ENCODE measurements at places on chromosomes 1 and 21.

GRCh38 chr1:96987186-96987703 is 265.7 kb downstream of the PTBP2 start:
- DNase-seq: no peak

DNA sequence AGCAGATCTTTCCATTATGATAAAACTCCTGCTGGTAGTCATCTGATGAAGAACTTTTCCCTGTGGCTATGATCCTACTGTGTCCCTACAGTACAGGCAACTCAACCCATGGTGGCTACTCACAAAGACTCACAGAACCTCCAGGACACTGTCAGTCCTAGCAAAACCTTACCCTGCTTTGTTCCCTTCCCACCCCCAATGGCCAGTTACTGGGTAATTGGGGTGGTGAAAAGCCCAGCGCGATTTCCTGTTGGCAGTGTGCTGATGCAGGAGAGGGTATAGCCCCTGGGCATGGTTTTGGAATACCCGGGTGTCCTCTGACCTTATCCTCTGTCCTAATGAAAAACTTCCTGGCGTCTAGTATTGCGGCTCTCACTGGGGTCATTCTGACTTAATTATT is 533 bp upstream of the RGL1 start:
- no peak for DNase-seq

- DNase-seq: no peak
Measured at GRCh38 chr1:154485106-154485505, 16.9 kb upstream of the TDRD10 start.

DNA sequence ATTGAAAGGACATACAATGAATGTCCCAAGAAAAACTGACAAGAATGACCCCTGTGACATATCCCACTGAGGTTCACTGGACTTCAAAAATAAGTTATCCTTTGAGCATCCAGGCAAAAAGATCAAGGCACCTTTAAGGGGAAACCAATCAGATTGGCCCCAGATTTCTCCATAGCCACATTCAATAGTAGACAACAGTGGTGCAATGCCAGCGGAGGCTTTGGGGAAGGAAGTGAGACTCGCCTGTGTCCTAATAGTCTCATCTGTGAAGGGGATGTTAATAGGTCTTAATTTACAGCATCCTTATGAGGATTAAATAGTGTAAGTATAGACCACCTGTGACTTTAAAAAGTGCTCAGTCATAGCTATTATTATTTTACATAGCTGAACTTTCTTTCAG is 21.5 kb downstream of the RPL5 start:
- DNase-seq: no peak

DNA sequence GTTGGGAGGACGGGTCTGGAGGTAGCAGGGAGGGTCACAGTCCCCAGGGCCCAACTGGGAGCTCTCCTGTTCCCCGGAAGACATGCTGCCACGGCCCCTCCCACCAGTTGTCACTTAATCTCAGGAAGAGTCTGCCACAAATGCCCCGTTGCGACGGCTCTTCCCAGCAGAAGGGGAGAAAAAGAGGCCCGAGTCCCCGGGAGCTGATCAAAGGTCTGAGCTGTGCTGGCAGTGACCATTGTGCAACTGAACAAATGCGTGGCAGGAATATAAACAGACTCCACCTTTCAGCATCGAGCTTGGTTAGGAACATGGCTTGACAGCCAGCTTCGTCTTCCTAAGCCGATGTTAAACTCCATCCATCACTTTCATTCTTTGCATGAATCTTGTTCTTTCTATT is 27.8 kb upstream of the ZBTB21 start:
- no peak for DNase-seq

GRCh38 chr1:17892225-17892624 is 137.1 kb downstream of the ACTL8 start:
- DNase-seq: peak; percentile 20

- DNase-seq: no peak
Measured at GRCh38 chr1:53344921-53345838, 17.3 kb upstream of the LRP8 start.

GRCh38 chr1:186518395-186518794 is 57.5 kb upstream of the PDC start:
- DNase-seq: no peak

DNA sequence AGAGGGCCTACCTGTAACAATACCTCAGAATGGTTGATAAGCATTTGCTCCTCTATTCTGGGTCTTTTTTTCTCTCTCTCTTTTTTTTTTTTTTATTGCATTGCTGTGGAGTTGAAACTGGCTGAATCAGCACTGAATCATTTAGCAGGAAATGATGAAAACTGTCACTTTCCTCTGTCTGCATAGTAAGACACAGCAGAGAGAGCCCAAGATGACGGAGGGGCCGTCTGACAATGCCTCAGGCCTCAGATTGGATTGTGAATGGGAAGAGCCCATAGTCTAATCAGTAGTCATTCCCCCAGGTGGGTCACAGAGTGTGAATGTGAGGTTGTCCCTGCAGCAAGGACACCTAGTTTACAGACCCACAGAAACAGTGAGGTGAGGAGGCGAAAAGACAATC is 193.2 kb upstream of the PLXNA2 start:
- DNase-seq: no peak

GRCh38 chr1:17113963-17114362 is 5.3 kb downstream of the PADI2 start:
- no peak for DNase-seq

DNA sequence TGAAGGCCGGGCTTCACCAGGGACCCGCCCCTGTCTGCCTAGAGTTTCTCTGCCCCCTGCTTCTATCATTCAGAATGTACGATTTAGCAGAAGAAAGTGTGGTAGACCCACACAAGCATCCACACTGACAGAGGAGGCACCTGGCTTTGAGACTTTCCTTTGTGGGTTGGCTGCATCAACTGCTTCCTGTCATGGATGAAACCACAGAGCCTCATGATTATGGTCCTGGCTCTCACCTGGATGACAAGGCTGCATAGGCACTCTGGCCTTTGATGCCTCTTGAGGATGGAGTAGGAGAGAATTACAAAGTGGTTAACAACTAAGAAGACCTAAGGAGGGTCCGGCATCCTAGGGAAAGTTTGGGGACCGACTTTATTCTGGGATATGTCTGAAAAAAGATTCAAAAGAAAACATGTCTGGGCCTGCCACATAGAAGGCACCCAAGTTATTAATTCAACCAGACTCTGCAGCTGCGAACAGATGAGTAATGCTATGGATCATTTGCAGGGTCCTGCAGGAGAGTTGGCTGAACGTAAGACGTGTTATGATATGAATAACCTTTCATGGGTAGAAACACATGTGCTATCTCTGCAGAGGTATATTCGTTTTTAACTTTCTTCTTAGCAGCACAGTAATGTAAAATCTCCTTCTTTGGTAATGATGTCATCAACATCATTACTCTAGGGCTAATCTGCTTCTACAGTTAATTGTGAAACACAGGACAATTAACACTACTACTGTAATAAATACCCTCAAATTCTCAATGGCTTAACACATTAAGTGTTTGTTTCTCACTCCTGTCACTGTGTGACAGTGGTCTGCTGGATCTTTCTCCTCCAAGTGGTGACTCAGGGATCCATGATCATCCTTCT is 136.2 kb downstream of the SLC35F3 start:
- DNase-seq: no peak

DNA sequence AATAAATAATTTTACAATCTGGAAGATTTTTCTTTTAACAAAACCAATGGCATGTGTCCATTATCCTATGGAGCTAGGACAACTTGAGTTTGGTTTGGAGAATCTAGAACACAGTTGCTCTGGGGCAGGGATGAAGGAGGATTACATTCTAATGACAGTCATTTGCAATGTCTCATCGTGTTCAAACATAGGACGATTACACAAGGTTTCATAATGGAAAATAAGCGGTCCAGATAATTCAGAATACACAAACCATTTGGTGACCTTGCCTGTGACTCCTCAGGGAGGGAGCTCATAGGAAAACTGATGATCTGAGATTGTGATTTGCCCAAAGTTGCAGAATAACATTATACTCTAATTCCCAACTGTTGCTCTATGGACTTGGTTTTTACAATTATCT is 27.6 kb upstream of the RGL1 start:
- DNase-seq: no peak
